ENCODE measurements at places on chromosomes 11 and 22. TPM values are rescaled to one million over a fixed set of nuclear protein-coding genes. Genes with fewer than 3 reads are reported as not detected.

DNA sequence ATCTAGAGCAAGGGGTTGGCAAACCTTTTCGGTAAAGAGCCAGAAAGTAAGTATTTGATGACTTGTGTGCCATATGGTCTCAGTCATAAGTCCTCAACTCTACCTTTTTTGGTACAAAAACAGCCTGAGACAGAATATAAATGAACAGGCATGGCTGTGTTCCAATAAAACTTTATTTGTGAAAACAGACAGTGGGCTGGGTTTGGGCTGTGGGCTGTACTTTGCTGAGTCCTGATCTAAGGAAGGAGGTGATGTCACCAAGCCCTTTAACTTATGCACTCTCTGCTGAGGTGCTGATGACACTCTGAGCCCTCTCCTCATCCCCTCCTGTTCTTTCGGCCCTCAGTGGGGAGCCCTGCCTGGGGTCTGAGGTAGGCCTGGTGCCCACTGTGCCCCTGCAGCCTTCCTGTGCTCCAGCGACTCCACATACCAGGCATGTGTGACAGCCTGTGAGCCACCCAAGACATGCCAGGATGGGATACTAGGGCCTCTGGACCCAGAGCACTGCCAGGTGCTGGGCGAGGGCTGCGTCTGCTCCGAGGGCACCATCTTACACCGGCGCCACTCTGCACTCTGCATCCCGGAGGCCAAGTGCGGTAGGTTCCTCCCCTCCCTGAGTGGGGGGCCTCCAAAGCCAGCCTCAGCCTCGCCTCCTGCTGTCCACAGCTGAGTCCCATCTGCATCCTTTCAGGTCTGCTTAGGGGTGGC lies 85.9 kb upstream of the MYOD1 start:
- peaks cover 22% of the 10 kb centered on the region for H3K27me3 ChIP-seq
- no peak overlapping the region for H3K4me3 ChIP-seq
- no peaks in the 10 kb centered on the region for H3K36me3 ChIP-seq
- no peaks in the 10 kb centered on the region for H3K4me1 ChIP-seq
- H3K27ac ChIP-seq: no peak overlapping the region

DNA sequence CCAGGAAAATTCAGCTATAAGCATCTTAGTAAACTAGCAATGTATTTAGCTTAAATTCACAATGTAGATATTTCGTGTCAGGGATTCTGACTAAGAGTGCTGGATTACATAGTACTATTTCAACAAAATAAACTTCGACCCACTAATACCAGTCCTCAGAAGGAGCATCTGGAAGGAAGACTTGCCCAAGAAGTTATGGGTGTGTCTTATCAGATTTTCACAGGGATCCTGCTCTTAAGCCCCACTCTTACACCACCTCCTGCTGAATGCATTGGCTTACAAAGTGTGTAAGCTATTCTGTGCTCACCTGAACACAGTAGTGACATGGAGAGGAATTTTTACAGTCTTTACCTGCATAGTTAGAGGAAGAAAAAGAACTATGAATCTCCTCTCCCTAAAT lies 35.4 kb upstream of the ANO5 start:
- peaks cover 23% of the 10 kb centered on the region for H3K27me3 ChIP-seq
- H3K4me3 ChIP-seq: no peak overlapping the region
- no peaks in the 10 kb centered on the region for H3K4me1 ChIP-seq
- DNase-seq: no peak
- no peak overlapping the region for H3K27ac ChIP-seq

DNA sequence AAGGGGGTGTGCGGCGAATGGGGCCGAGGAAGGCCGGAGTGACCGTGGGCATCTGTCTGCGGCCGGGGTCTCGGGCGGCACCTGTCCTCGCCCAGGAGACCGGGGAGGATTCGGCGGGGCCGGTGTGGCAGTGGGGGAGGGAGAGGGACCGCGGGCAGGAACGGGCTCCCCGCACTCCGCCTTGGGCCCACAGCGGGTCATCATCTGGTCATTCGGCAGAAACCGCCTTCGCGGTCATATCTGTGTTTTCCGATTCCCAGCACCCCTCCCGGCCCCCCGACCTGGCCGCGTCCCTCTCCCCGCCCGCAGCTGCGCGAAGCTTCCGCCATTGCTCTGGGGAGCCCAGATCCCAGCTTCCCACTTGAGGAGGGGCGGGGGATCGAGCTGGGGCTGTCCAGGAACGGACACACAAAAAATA lies 824 bp upstream of the CBX6 start:
- H3K4me3 ChIP-seq: peak overlapping the region; percentile 74
- peak overlapping the region; percentile 94 for H3K27ac ChIP-seq
- H3K36me3 ChIP-seq: peaks cover 7% of the 10 kb centered on the region
- H3K27me3 ChIP-seq: no peaks in the 10 kb centered on the region

- peaks cover 12% of the 10 kb centered on the region for H3K4me1 ChIP-seq
- H3K4me3 ChIP-seq: no peak overlapping the region
- no peak overlapping the region for H3K27ac ChIP-seq
- no peak for DNase-seq
- no peaks in the 10 kb centered on the region for H3K36me3 ChIP-seq
Measured at GRCh38 chr11:128198216-128198772, 389.1 kb downstream of the ETS1 start.

GRCh38 chr11:7903940-7904339 lies 27.1 kb downstream of the OR10A6 start:
- H3K4me3 ChIP-seq: no peak overlapping the region
- H3K27me3 ChIP-seq: peaks cover 55% of the 10 kb centered on the region
- no peak overlapping the region for H3K27ac ChIP-seq
- no peak for DNase-seq
- H3K4me1 ChIP-seq: no peaks in the 10 kb centered on the region
- no peaks in the 10 kb centered on the region for H3K36me3 ChIP-seq

DNA sequence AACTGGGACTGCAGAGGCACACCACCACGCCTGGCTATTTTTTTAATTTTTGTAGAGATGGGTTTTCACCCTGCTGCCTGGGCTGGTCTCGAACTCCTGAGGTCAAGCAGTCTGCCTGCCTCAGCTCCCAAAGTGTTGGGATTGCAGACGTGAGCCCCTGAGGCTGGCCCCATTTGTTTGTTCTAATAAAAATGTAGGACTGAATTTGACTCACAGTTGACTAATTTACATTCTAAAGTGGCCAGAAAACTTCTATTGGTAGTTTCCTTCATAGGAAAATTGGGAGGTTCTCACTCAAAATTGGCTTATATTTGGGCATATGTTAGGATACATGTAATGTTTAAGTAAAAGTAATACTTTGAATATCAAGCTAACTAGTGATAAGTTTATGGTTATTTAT lies 35.0 kb downstream of the PPFIA1 start:
- H3K36me3 ChIP-seq: peaks cover 7% of the 10 kb centered on the region
- DNase-seq: no peak
- H3K4me3 ChIP-seq: no peak overlapping the region
- peaks cover 27% of the 10 kb centered on the region for H3K4me1 ChIP-seq
- H3K27me3 ChIP-seq: no peaks in the 10 kb centered on the region

DNA sequence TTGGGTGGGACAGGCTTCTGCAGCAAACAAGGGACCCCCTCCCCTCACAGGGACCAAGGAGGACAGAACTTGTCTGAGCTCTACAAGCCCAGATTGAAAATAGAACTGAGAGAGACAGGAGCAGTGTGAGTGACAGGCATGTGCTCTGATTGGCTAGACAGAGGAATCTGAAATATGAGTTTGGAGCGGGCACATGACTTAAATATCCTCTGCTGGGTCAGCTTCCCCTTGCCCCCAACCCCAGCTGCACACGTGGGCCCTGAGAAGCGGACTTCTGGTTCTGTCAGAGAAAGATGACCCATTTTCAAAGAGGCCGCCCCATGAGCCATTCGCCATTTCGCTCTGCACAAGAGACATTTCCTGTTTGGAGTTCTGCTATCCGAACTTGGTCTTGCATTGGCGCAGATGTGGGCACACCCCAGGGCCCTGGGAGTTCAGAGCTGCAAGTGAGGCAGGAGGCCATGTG lies 5.3 kb downstream of the TUBA8 start:
- H3K4me3 ChIP-seq: peak overlapping the region; percentile 75
- no peak for DNase-seq
- no peaks in the 10 kb centered on the region for H3K36me3 ChIP-seq
- peaks cover 77% of the 10 kb centered on the region for H3K4me1 ChIP-seq

DNA sequence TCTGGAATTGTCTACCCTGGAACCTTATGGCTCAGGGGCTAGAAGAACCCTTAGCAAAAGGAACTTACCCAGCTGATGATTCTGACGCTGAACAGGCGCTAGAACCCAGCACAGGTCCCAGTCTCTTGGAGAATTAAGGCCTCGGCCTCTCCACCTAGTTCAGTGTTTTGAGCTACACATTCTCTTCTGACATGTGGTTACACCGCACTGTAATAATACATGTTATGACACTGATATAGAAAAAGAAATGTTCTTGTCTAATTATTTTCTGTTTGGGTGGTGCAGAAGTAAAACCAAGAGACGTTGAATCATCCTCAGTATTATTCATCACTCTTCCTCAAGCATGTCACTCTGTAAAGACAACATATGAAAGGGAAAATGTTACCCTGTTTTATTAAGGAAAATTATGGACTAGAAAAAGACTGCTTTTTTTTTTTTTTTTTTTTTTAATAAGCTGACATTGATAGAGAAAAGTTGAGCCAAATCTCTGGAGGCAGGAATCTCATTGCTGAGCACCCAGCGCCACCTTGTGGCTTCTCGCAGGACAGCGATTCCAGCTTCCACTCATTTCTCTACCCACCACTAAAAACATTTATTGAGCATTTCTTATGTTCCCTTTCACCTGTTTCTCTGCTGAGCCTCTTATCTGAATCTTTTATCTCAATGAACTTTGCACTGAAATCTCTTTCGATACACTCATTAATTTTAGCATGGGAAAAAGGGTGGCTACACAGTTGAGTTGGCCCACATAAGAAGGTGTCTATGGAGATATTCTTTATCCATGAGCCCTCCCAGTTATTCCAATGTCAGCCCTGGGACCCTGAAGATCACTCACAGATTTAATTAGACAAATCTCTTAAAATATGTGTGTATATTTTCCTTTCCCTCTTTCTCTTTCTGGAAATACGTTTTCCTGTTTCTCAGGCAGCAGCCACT lies 12.6 kb upstream of the APLNR start:
- H3K4me3 ChIP-seq: peak overlapping the region; percentile 34
- DNase-seq: peak; percentile 62
- H3K27me3 ChIP-seq: peaks cover 5% of the 10 kb centered on the region

DNA sequence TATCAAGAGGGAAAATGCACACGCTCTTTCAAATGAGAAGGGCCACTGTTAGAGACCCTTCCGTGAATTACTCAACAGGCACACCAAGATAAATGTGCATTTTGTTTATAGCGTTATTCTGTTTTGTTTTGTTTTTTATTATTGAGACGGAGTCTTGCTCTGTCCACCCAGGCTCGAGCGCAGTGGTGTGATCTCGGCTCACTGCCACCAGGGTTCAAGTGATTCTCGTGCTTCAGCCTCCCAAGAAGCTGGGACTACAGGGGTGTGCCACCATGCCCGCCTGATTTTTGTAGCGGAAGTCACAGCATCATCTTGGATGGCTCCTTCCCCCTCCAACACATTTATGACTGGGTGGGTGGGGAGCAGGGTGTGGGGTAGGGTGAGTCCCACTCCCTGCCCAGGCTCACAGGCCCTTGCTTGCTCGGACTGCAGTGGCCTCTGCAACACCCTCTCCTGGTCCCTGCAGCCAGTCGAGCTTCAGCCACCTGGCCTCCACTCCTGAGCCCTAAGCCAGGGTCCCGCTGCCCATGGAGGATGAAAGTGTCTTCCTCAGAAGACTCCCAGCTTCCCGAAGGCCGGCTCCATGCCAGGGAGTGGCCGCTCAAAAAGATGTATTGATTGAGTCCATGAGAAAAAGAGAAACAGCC lies 68.0 kb downstream of the RTL6 start:
- peaks cover 22% of the 10 kb centered on the region for H3K27me3 ChIP-seq
- no peaks in the 10 kb centered on the region for H3K36me3 ChIP-seq
- no peak overlapping the region for H3K27ac ChIP-seq
- no peak overlapping the region for H3K4me3 ChIP-seq

Gene TNNI2
- not detected for total RNA-seq

Gene OR51B4
- total RNA-seq: not detected

Gene SIAE
- 68.8 TPM for total RNA-seq

Gene C11orf97
- total RNA-seq: not detected

Gene MS4A6E
- total RNA-seq: not detected

Gene SCGB2A2
- not detected for total RNA-seq
